ENCODE measurements at places on chromosomes 5 and 9. TPM values are rescaled to one million over a fixed set of nuclear protein-coding genes. Genes with fewer than 3 reads are reported as not detected.

MEGF10 gene
- not detected for total RNA-seq

OR1J2 gene
- not detected for total RNA-seq

TRIM14 gene
- total RNA-seq = 41.5 TPM

SLC2A6 gene
- total RNA-seq = 6.1 TPM

NEUROG1 gene
- total RNA-seq = not detected

PTGES gene
- total RNA-seq = 0.39 TPM

MZB1 gene
- 48.3 TPM for total RNA-seq

DNA sequence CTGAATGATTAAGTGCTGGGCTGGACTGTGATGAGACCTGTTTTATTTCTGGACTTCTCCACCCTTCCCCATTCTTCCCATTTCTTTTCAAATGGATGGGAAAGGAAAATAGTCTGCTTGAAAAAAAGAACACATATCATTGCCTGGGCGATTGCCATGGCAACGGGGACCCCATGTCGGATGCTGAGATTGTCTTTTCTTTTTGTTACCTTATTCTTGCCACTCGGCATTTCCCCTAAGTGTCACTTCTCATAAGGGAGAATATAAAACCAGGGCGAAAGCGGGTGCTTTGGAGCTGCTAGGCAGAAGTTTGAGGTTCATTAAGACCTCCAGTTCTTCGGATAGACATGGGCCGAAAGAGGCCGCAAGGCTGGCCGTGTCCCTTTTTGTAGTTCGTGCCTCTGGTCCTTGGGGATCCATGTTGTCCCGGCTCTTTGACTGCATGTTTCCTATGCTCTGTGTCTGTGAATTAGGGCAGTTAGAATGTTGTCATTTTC is 763 bp downstream of the FGD3 start:
- peak overlapping the region; percentile 74 for H3K4me3 ChIP-seq
- peaks cover 15% of the 10 kb centered on the region for H3K4me1 ChIP-seq
- no peak overlapping the region for H3K27ac ChIP-seq
- H3K36me3 ChIP-seq = no peaks in the 10 kb centered on the region

DNA sequence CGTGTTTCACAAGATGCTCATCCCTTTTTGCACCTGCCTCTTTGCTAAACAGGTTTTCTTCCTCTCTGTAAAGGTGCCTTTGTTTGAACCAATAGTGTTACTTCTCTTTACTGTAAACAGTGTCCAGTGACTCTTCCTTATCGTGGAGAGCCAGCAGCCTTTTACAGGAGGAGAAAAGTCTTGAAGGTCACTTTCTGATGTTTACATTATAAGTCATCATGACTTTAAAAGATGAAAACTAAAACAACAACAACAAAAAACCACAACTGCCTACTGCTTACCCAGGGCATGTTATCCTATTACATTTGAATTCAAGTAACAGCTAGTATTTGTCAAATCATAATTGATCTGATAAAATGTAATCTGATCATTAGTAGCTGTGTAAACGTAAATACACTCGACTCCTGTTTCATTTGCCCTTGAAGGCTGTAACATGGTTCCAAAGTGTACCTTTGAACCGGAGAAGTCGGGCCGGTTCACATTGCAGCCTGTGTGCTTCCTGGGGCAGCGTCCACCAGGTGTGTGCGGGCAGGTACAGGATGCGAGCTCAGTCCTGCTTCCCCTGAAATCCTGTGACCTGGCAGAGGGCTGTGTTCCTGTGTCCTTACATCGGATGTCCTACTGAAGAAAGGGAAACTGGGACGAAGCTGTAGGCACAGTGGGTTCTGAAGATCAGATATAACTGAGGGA is 118.1 kb downstream of the C9orf152 start:
- H3K27me3 ChIP-seq = no peaks in the 10 kb centered on the region
- H3K4me1 ChIP-seq = peaks cover 52% of the 10 kb centered on the region
- no peak overlapping the region for H3K27ac ChIP-seq
- H3K4me3 ChIP-seq = no peak overlapping the region
- H3K36me3 ChIP-seq = peaks cover 26% of the 10 kb centered on the region

DNA sequence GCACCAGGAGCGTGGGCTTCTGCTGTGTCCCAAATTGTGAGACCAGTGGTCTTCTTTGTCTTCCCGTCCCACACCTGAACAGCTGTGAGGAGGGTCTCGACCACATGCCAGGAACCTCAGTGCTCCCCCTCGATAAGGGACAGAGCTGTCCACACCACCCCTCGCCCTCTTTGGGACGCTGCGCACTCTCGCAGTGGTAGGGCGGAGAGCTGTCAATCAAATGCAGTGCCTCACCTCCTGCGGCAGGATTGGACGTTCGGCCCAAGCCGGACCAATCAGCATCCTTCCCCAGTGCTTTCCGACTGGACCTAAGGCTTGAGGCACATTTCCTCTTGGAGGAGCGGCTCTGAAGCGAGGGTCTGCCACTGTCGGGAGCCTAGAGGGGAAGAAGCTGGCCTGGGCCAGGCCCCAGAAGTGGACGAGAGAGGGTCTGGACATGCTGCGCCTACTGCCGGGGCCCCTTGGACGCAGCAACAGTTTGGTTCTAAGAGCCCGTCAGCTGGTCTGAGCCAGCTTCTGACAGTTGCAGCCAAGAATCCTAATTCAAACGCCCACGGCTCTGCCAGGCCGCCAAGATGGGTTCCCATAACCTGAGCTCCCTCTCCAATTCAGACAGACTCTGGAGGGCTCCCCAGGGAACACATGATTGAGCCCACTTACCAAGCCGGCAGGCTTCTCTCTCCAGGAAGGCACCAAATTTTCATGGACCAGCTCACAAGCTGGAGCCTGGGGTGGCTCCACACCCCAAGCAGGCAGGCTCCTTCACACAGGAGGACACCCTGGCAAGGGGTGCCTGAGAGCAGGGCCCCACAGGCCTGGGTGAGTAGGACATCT is 28.1 kb upstream of the ADAMTS2 start:
- H3K27ac ChIP-seq = no peak overlapping the region
- no peak overlapping the region for H3K4me3 ChIP-seq
- DNase-seq = no peak
- no peaks in the 10 kb centered on the region for H3K36me3 ChIP-seq
- H3K27me3 ChIP-seq = no peaks in the 10 kb centered on the region
- no peaks in the 10 kb centered on the region for H3K4me1 ChIP-seq

GRCh38 chr9:16693616-16694015 is 176.9 kb downstream of the BNC2 start:
- no peaks in the 10 kb centered on the region for H3K36me3 ChIP-seq
- H3K27me3 ChIP-seq = no peaks in the 10 kb centered on the region
- H3K27ac ChIP-seq = no peak overlapping the region

DNA sequence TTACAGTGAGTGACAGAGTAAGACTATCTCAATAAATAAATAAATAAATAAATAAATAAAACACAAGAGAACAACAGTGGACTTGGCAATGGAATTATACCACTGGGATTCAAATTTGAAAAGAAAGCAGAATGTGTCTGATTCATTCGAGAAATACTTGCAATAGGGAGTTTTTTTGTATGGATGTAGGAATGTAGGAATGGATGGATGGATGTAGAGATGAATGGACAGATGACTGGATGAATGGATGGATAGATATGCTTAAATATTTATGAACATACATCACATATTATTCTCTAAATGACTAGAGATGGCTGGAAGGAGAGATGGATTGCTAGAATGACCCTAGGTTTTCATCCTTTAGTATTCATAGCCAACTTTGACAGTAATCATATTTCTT is 22.0 kb upstream of the CEMIP2 start:
- H3K4me3 ChIP-seq = no peak overlapping the region
- DNase-seq = no peak
- peaks cover 22% of the 10 kb centered on the region for H3K4me1 ChIP-seq

GRCh38 chr9:98108531-98109031 is 10.4 kb downstream of the TRIM14 start:
- H3K27me3 ChIP-seq = no peaks in the 10 kb centered on the region
- peak overlapping the region; percentile 93 for H3K27ac ChIP-seq
- peaks cover 74% of the 10 kb centered on the region for H3K36me3 ChIP-seq
- peak; percentile 48 for DNase-seq
- H3K4me1 ChIP-seq = peaks cover 63% of the 10 kb centered on the region

DNA sequence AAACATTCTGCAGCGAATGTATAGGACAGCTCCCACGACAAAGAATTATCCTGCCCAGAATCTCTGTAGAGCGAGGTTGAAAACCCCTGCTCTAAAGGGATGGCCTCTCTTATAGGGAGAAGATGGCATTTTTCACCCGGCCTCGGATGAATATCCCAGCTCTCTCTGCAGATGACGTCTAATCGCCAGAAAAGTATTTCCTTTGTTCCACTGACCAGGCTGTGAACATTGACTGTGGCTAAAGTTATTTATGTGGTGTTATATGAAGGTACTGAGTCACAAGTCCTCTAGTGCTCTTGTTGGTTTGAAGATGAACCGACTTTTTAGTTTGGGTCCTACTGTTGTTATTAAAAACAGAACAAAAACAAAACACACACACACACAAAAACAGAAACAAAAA is 17.4 kb upstream of the RARS1 start:
- no peaks in the 10 kb centered on the region for H3K36me3 ChIP-seq
- DNase-seq = no peak
- H3K4me3 ChIP-seq = no peak overlapping the region
- H3K27ac ChIP-seq = no peak overlapping the region
- no peaks in the 10 kb centered on the region for H3K4me1 ChIP-seq

DNA sequence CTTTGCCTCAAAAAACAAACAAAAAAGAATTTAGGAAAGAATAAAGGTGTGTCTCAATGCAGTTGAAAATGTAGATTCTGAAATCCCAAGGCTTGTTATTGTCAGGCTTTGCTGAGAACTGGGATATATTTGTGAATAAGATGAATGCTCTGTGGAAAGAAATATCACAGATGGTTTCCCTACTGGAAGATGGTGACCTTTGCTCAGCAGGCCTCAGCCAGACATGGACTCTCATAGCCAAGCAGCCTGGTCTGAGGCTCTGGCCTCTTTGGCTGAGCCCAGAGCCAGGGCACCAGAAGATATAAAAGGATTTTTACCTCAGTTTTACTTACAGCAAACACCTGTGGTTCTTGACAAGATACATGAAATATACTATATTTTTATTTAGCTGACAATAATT is 37.1 kb downstream of the AGXT2 start:
- H3K36me3 ChIP-seq = no peaks in the 10 kb centered on the region
- H3K4me3 ChIP-seq = no peak overlapping the region
- H3K27me3 ChIP-seq = peaks cover 10% of the 10 kb centered on the region
- H3K27ac ChIP-seq = no peak overlapping the region
- no peaks in the 10 kb centered on the region for H3K4me1 ChIP-seq

DNA sequence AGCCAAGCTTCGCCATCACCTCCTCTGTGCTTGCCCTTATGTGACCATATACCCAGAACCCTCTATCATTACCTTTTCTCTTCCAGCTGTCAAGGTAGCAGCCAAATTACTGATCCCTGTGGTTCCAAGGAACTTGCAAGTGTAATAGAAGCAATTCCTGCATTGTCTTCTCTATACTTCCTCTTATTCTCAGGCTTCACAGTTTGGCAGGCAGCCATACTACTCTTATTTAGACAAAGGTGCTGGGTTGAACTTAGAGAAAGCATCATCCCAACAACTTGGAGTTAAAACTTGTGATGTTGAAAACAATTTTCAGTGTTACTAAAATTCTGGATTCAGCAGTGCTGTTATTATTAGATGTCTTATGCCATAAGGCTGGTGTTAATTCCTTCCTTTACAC is 93.2 kb downstream of the NLN start:
- H3K27me3 ChIP-seq = no peaks in the 10 kb centered on the region
- H3K27ac ChIP-seq = no peak overlapping the region
- DNase-seq = no peak
- peaks cover 18% of the 10 kb centered on the region for H3K36me3 ChIP-seq
- H3K4me1 ChIP-seq = peaks cover 18% of the 10 kb centered on the region

DNA sequence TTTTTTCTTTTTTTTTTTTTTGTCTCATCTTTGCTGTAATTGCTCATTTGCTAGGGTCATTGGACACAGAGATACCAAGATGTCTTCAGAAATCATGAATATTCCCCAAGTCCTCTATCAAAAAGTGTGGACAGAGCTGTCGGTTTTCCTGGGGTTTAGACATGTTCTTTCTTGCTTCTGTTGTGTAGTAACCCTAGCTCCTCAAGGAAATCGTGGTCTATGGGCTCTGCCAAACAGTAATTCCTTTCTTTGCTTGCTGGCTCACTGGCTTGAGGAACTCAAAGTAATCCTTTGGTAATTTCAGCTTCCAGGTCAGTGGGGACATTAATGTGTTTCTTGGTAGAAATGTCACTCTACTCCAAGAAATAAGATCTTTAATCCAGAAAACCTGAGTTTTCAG is 101.7 kb downstream of the TMC1 start:
- no peaks in the 10 kb centered on the region for H3K4me1 ChIP-seq
- H3K27ac ChIP-seq = no peak overlapping the region
- H3K36me3 ChIP-seq = no peaks in the 10 kb centered on the region
- H3K27me3 ChIP-seq = peaks cover 4% of the 10 kb centered on the region
- DNase-seq = no peak

- no peak overlapping the region for H3K4me3 ChIP-seq
- no peak overlapping the region for H3K27ac ChIP-seq
- no peaks in the 10 kb centered on the region for H3K27me3 ChIP-seq
- H3K36me3 ChIP-seq = no peaks in the 10 kb centered on the region
Measured at GRCh38 chr9:108586471-108587139, 269.2 kb downstream of the ACTL7B start.

DNA sequence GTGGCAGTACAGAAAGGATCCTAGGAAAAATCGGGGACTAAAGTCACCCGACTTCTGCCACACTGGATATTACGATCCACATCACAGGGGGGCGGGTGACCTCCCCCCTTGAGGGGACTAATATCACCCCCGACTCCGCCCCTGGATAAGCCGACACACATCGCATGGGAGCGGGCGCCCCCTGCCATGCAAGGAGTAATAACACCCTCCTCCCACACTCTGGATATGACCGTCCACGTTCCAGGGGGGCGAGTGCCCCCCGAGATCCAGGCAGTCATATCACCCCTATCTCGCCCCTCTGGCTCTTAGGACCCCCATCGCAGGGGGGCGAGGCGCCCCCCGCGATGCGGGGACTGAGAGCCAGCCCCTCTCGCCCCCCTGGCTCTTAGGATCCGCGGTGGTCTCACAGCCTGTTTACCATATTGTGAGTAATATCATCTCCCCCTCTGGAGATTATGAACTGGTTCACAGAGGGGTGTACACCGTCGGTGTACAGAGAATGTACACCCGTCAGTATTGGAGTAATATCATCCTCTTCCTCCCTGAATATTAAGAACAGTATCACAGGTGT is 423.0 kb downstream of the DIRAS2 start:
- H3K4me1 ChIP-seq = no peaks in the 10 kb centered on the region
- H3K36me3 ChIP-seq = no peaks in the 10 kb centered on the region
- DNase-seq = no peak
- no peak overlapping the region for H3K4me3 ChIP-seq
- H3K27me3 ChIP-seq = no peaks in the 10 kb centered on the region

GRCh38 chr5:177598477-177598876 is 1.5 kb upstream of the B4GALT7 start:
- H3K27me3 ChIP-seq = no peaks in the 10 kb centered on the region
- peaks cover 36% of the 10 kb centered on the region for H3K36me3 ChIP-seq

Measured in activated T-helper 2 cell treated with anti-CD3 and anti-CD28 coated beads, Interferon-gamma antibody, Interleukin-2, Interleukin-4, amounts not matched to agents 10 μg/mL and 5 μg/mL and 100 μg/mL, durations not matched to agents 14 hours and 24 hours and 36 hours (primary cell).